ENCODE measurements at places on chromosomes 13 and 19.

DNA sequence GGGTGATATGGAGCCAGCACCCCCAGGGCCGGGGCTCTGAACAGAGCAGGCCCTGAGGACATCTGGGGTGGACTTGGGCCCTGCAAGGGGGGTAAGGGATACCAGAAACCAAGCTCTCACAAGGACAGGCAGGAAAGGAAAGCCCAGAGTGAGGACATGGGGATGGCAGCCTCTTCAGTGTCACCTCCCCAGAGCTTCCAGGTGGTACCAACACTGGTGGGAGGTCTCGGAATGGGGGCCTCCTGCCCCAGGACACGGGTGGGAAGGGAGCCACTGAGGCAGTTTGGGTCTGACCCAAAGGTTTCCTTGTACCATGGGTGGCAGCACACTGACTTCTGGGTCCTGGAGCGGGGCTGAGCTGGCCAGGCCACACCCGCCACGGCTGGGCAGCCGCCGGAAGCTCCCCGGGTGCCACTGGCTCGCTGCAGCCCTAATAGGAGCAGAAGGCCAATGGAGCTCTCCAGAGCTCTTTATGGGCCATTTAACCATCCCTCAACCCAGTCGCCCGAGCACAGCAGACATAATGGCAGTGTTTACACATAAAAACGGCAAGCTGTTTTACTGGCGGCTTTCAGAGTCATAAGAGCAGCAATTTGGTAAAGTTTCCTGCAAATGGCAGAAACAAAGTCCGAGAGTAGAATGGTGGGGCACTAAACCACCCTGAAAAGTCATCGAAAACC lies 59.3 kb downstream of the PEPD start:
- DNase-seq: no peak

- DNase-seq: no peak
Observed at GRCh38 chr19:8304841-8305621, 3.1 kb downstream of the CD320 start.

GRCh38 chr13:41006306-41006705 lies 12.8 kb downstream of the ELF1 start:
- no peak for DNase-seq

DNA sequence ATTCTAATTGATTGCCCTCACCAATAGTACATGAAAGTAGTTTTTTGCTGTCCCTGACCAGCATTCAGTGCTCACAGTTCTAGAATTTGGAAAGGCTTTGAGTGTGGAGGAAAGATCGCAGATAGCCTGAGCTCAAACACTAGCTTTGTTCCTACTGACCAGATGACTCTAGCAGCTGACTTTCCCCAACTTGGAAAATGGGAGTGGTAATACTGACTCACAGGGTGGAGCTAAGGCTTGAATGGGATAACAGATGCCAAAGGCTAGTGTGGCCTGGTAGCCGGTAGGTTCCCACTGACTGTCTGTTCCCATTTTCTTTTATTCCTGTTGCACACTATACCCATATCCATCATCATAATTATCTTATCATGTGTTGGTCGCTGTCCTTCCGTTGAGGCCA lies 3.7 kb downstream of the ZSCAN22 start:
- no peak for DNase-seq

GRCh38 chr13:26946684-26947343 lies 186.2 kb upstream of the GPR12 start:
- DNase-seq: no peak

DNA sequence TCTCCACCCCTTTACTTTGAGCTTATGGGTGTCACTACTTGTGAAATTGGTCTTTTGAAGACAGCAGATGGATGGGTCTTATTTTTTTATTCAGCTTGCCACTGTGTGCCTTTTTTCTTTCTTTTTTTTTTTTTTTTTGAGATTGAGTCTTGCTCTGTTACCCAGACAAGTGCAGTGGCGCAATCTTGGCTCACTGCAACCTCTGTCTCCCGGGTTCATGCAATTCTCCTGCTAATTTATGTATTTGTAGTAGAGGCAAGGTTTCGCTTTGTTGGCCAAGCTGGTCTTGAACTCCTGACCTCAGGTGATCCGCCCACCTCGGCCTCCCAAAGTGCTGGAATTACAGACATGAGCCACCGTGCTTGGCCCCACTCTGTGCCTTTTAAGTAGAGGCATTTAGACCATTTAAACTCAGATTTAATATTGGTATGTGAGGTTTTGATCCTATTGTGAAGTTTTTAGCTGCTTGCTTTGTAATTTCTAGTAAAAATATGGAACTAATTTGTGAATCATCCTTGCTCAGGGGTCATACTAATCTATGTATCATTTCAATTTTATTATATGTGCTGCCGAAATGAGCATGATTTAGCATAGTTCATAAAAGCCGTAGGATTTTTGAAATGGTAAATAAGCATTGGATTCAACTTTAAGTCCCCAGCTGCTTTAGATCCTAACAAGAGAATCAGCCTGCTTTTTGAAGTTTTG lies 584.5 kb downstream of the SLITRK1 start:
- no peak for DNase-seq

GRCh38 chr13:30312904-30313303 lies 5.6 kb upstream of the KATNAL1 start:
- no peak for DNase-seq

GRCh38 chr13:33110386-33110712 lies 94.1 kb downstream of the KL start:
- DNase-seq: no peak

GRCh38 chr13:30727491-30728355 lies 7.6 kb upstream of the ALOX5AP start:
- DNase-seq: no peak

- DNase-seq: no peak
Observed at GRCh38 chr13:51052581-51052980, 58.5 kb downstream of the C13orf42 start.

DNA sequence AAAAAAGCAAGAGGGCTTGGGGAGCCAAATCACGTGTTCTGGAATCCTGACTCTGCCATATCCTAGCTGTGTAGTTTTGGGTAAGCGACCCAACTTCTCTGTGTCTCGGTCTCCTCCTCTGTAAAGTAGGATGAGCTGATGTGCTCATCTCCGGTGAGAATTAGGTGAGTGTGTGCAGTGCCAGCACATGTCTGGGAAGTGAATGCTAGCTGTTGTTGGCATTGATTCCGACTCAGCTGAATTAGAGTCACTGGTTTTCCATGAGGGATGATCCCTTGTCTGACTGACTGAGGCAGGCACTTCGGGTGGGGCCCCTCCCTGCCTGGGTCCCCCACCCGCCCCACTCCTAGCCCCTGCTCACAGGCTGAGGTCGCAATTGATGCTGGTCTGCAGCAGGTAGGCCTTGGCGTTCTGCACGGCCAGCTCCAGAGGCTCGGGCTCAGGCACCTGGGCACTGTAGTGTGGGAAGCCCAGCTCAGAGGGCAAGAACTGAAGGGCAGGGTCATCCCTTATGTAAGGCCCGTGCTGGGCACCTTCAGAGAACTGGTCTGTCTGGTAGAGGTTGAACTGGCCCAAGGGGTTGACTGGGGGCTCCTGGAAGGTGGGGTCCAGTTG lies 835 bp downstream of the RSPH6A start:
- no peak for DNase-seq

GRCh38 chr19:14476327-14476672 lies 1.1 kb upstream of the PTGER1 start:
- no peak for DNase-seq

- DNase-seq: no peak
Observed at GRCh38 chr19:6491802-6492592, 10.1 kb downstream of the TUBB4A start.

GRCh38 chr13:65946387-65946786 lies 1283.7 kb downstream of the PCDH9 start:
- no peak for DNase-seq

DNA sequence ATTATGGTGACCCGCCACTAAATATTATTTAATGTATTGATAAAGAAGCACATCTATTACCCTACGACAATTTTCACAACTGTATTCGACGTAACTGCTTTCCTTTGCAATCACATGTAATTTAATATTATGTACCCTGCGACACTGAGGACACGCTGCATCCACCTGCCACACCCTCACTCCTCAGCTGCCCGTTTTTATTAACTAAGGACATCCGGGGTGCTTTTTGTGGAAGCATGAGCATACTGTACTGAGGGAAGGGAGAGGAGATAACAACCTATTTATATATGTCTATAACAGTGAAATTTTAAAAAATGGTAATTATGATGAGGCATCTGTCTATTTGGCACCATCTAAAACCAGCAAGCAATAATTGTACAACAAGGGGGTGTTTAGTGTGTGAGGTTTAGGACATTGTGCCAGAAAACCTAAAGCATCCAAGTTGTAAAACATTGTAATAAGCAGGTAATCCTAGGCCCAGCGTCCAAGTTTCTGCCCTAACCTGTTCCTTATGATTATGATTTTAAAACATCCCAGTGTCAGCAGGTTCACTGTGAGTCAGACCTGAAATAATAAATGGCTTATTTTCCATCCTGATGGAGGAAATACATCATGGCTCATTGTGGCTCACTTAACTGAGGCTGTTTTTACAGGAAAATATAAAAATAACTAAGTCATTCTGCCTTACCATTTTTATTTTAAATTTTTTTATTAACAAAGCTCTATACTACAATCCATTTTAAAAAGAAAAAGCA lies 56.3 kb downstream of the FOXO1 start:
- DNase-seq: no peak

DNA sequence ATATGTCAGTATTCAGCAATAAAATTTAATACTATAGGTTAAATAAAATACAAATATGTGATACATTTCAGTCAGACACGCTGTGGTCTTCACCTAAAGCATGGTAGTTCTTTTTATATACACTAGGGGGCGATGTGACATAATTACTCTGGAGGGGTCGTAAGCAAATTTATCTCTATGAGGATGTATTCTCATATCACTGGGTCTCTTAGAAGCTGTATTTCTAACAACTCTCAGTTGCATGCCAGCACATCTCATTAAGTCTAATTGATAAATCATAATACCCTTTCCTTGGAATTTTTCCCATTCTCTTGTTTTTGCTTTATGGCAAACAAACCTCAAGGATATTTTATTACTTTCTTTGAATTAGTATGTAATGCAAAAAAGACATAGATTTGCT lies 3.9 kb upstream of the PCDH17 start:
- no peak for DNase-seq

GRCh38 chr13:48985756-48986155 lies 10.0 kb downstream of the FNDC3A start:
- DNase-seq: no peak

- DNase-seq: no peak
Observed at GRCh38 chr13:111661052-111661451, 340.6 kb downstream of the TEX29 start.

DNA sequence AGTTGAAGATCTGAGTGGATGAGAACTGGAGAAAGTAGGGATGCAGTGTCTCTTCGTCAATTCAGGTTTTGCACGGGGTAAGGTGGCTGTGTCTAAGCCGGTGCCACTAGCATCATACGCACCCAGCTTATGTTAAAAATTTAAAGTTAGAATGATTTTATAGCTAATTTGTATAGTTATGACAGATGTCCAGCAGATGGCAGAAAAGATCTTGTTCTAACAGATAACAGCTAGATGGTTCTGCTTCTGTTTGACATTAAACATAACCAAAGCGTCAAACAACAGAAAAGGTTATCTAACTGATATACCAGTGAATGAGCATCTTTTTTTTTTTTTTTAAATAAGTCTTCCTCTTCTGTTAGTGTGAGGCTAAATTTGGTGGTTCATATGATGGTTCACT lies 18.8 kb upstream of the EDDM13 start:
- no peak for DNase-seq

GRCh38 chr13:112839356-112840105 lies 129.5 kb upstream of the MCF2L start:
- no peak for DNase-seq

GRCh38 chr19:56566904-56567273 lies 379 bp upstream of the ZNF470 start:
- peak; percentile 1 for DNase-seq

GRCh38 chr19:17405250-17406045 lies at the start of gene BST2:
BST2 (minus strand) TSS chr19:17405630; CDS start chr19:17405575, 55 bp downstream.
- peak; percentile 33 for DNase-seq

DNA sequence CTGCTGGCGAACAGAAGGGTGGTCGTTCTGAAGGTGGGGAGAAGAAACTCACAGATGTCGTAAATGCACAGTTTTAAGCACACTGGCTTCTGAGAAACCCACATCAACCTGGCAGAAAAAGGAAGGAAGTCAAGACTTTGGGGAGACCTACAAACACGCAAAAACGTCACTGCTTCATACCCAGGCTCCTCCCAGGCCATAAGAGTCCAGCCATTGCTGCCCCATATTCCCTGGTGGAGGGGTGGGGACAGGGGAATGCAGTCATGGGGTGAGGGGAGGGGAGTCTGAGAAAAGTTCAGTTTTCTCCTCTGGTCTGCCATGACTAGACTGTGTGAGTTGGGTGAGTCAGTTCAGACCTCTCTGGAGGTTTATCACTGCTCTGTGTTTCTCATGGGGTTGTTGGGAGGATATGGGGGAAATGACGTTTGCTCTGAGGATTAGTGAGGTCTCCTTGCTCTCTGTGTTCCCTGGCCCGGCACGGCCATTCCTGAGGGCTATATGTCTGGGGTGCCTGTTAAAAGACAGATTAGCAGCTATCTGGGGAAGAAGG lies 139.0 kb downstream of the FLT1 start:
- no peak for DNase-seq

DNA sequence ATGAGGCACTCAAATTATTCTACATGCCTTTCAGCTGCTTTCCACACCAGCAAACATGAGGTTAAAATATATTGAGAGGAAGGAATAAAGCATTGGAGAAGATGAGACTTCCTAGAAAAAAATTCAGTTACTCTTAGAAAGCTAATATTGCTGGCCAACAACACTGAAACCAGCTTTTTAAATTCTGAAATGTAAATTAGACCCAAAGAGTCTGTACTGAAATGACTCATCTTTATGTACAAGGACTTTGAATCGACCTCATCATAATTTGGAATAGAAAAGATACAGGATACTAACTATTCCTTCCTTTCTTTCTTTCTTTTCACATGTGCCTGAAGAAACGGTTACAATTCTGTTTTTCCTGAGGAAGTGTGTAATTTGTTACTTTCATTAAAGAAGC lies 6.5 kb upstream of the HSPH1 start:
- no peak for DNase-seq

DNA sequence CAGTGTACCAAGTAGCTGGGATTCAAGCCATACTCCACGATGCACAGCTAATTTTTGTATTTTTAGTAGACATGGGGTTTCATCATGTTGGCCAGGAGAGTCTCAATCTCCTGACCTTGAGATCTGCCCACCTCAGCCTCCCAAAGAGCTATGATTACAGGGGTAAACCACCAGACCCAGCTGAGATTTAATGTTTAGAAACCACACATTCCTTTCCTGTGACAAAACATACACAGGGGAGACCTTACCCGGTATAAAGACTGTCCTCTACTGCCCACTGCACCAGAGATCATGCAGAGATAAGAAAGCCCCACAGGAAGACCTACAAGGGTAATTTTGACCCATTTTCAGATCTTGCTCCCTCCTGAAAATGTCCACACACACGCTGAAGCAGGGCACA lies 22.8 kb upstream of the ZNF83 start:
- DNase-seq: no peak

DNA sequence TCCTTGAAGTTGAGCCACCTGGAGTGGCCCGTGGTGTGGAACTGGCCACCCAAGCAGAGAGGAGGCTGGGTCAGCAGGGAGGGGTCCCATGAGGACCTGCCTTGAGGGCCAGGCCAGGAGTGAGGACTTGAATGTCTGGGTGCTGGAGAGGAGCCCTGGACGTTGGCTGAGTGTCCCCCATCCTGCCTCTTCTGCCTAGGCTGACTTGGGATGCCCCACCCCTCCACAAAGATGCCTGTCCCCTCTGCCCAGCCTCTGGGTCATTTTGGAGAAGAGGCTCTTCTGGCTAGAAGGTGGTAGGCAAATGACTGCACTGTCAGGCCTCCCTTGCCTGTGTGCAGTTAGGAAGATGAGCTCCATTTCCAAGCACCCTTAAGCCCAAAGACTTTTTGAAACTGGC lies 1.7 kb downstream of the SSBP4 start:
- DNase-seq: no peak

GRCh38 chr19:38557205-38557799 lies 60.5 kb downstream of the MAP4K1 start:
- no peak for DNase-seq

Data from T follicular helper cell (primary cell).